ENCODE measurements at places on chromosomes 13 and 19.

DNA sequence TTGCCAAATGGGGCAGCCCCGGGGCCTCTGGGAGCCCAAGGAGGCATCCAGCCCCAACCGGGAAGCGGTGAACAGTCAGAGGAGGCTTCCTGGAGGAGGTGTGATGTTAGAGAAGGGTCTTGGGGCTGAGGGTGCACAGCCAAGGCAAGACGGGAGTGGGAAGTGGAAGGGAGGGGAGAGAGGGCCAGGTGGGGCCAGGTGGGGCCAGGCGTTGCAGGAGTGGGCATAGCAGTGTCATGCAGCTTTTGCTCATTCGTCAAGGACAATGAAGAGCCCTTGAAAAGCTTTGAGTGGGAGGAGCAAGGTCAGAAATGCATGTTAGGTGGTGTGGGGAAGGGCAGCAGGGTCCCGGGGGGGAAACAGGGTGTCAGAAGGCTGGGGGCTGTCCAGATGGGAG, 1.8 kb downstream of the FBN3 start:
- DNase-seq, result no peak

DNA sequence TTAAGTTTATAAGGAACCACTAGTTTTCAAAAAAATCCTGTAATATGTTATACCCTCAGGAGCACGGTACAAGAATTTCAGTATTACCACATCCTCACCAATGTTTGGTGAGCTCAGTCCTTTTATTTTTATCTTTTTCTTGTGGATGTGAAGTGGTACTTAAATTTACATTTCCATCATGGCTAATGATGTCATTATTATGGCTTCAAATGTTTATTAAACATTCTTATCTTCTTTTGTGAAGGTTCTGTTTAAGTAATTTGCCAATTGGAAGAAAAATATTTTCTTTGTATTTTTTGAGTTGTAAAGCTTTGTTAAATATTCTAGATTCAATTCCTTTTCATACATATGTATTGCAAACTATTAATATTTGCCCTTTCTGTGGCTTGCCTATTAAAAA, 291.0 kb downstream of the ENOX1 start:
- no peak for DNase-seq

DNA sequence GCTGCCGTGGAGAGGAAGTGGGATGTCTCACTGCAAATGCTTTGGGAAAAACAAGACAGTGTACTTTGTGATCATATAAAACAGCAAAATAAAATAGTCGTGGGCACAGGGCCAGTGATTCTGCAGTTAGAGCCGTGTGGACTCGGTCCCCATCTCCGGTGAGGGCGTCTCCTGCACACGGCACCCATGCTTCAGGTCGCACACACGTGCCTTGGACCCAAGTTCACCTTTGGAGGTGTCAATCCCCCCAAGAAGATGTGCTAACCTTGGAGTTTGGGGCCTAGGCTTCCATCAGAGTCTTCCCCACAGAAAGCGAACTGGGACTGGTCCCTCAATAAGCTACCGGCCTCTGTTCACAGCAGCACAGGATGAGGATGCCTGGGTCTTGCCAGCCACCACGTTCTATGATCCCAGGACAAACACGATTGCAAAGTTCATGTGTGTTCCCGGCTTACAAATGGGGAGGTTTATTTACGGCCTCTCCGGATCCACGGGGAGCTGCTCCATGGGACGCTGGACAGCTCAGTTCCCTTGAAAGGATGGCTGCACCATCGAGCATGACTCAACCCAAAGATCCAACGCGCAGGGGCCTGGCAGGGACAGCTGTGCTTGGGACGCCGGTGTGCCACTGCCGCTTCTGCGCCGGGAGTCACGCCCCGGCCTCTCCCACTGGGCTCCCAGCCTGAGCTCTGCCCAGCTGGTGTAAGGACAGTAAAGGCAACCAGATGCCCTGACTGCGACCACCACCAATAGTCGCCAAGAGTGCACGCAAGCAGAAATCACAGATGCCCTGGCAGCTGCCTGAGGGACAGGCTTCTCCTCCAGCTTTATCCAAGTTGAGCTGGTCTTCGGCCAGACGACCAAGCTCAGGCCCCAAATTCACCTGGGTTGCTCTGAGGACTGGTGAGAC, 8.6 kb downstream of the GAS6 start:
- DNase-seq, result no peak

GRCh38 chr19:2494084-2494446, 18.1 kb downstream of the GADD45B start:
- no peak for DNase-seq

- no peak for DNase-seq
Measured at GRCh38 chr19:27833031-27833430, 1379.9 kb downstream of the UQCRFS1 start.

- no peak for DNase-seq
Measured at GRCh38 chr13:27860743-27861142, 59.1 kb upstream of the PDX1 start.

GRCh38 chr19:32675720-32676185, at the start of gene RGS9BP:
RGS9BP (plus strand) TSS chr19:32675848; CDS start chr19:32676264, 416 bp downstream.
- no peak for DNase-seq

- DNase-seq, result no peak
Measured at GRCh38 chr19:54021932-54022331, 30.5 kb downstream of the CACNG6 start.

GRCh38 chr13:110916301-110917142, 1.7 kb upstream of the ANKRD10 start:
- DNase-seq, result no peak

DNA sequence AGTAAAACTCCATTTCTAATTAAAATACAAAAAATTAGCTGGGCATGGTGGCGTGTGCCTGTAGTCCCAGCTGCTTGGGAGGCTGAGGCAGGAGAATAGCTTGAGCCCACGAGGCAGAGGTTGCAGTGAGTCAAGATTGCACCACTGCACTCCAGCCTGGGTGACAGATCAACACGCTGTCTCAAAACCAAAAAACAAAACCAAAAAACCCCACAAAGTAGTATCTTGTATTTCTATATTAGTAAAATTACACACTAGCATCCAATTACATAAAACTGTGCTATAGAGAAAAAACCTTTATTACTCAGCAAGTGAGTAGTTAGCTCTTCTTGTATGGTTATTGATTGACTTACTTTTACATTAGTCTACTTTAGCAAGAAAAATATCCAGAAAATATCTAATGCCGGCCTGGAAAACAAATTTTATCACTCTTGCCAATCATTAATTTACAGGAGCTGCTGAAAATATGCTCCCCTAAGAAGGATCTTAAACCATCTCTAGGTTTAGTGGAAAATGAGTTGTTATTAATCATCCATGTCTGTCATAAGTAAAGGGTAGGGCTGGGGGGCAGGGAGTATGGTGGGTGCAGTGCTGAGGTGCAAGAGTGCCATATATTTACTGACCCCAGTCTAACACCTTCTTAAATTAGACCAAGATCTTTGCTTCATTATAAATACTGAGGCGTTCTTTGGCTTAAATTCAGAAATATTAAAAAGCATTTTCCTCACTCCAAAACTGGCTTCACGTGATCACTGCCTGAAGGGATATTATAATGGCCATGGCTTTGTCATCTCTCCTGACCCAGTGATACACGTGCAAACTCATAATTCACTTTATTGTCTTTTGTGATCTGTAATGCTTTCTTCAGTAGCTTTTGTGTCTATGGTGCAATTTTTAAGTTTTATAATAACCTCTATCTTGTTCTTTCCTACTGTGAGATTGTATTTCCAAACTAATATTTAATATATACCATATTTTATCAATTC, 44.1 kb downstream of the UBL3 start:
- no peak for DNase-seq

DNA sequence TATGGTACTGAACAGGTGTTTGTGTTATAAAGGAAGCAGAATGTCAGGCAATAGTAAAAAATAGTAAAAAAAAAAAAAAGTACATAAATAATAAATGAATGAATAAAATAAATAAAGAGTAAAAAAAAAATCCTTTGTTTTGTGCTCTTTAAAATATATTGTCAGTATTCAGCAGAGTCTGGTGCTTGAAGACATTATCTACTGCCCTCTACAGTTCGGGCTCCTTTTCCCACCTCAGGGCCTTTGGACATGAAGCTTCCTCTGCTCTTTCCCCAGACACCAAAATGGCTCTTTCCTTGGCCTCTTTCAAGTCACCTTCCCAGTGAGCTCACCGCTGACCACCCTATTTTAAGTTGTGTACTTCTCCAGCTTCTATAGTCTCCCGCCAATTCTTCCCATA, 137.5 kb downstream of the TNFRSF19 start:
- DNase-seq, result no peak

DNA sequence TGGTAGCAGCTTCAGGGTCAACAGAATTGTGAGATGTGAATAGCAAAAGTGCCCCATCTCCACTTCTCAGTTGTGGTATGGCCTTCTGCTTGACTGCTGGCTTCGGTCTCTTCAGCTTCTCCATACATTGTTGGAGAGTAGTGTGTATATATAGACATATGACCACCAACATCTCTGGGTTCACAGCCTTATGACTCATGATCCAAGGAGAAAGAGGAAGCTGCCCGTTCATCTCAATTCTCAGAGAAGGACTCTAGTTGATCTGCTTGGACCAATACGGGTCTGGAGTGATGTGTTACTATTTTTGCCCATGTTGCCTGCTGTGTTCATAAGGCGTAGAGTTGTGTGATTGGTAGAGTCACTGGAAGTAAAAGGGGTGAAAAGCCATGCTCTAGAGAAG, 3.6 kb upstream of the COMMD6 start:
- DNase-seq, result no peak

- DNase-seq, result no peak
Measured at GRCh38 chr13:27792393-27793218, at the start of gene GSX1. GSX1 (plus strand) TSS chr13:27792483; CDS start chr13:27792691, 208 bp downstream.

DNA sequence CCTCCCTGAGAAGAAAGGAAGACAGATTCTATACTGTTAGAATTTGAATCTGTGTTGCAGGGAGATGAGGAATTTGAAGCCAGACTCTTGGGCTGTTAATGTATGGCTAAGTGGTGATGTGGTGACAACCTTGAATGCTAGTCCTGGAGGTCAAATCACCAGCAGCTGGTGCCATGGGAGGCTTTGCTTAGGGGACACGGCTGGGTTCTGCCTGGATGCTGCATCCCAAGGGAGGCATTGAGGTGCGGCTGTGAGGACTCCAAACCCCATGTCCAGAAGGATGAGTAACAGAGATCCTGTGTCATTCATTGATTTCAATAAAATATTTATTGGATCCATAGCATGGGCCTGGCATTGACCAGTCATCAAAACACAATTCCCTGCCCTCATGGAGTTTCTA, 42.3 kb downstream of the RFX2 start:
- no peak for DNase-seq

GRCh38 chr13:75723901-75724300, 87.8 kb downstream of the LMO7 start:
- no peak for DNase-seq

DNA sequence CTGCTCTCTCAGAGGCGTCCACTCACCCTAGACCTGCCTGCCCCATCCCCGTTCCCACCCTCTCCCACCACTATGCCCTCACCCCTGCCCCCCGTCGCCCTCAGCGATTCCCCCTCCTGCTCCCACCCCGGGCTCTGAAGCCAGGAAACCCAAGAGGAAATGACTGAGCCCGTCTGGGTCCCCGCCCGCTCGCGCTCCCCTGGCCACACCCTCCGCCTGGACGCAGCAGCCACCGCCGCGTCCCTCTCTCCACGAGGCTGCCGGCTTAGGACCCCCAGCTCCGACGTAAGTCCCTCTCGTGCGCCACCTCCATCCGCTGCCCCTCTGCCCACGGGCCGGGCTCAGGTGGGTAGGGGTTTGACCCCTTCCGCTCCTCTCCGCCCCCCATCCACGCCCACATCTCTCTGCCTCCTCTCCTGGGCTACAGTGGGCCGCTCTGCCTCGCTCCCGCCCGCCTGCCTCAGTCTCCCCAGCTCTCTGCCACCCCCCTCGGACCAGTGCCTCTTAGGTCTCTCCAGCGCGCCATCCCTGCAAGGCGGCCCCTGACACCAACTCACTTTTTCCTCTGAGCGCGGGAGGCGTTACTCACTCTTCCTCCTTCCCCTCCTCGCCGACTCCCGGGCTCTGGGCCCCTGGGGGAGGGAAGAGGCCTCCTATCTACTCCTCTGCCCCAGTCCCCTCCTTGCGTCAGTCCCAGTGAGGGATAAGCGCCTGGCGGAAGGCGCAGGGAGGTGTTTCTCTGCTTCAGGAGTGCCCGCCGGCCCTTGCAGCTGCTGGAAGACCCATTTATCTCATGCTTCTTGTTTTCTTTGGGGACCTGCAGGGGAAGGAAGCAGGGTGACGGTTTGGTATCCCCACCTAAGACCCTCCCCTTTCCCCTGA, at the start of gene FXYD5:
FXYD5 (plus strand) TSS at position 211 of the 882 bp plus-strand sequence. CDS start 816 bp downstream, outside the sequence.
- DNase-seq, result no peak

- no peak for DNase-seq
Measured at GRCh38 chr13:95354680-95355487, 53.6 kb upstream of the ABCC4 start.
